ENCODE measurements at places on chromosomes 12 and 14.

- DNase-seq = peak; percentile 91
Measured at GRCh38 chr14:21087294-21088091, 11.0 kb downstream of the ZNF219 start.

GRCh38 chr12:101698800-101699347 is 1.4 kb downstream of the CHPT1 start:
- DNase-seq = no peak

GRCh38 chr14:83463500-83464098 is 1929.9 kb upstream of the SEL1L start:
- DNase-seq = peak; percentile 26

GRCh38 chr12:53804429-53804828 is 52.6 kb upstream of the CISTR start:
- DNase-seq = no peak

DNA sequence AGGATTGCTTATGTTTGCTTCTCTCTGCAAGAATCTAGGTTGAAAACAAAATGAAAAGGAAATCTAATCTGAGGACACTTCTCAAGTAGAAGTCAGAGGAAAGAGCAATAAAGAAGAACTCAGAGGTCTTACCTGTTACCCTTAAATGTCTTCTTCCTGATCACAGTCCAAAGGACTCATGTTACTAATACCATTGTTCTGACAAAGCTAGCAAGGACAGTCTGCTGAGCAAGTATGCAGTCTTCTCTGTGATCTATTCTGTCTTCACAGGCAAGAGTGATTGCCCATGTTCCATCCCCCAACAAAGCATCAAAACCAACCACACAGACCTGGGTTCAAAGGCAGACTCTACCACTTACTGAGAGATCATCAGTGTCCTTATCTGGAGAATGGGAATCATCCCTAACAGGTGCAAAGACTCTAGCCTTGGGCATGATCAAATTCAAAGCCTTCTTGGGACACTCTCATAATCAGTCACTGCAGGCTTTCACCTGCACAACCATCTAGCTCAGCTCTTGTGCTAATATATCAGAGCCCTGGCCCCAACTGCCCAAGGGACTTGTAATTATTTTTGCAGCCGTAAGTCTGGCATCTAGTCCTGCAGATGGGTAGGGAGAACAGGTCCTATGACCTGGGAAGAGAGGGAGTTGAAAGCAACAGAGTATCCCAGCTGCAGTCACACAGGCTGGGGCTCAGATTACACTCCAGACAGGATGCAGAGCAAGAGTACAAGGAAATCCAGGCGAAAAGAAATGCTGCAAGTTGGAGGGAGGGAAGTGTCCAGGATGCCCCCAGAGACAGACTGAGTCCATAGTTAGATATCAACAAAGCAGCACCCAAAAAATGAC is 97.9 kb upstream of the NUDT4 start:
- DNase-seq = no peak
